ENCODE measurements at places on chromosomes 12 and 14. TPM values are rescaled to one million over a fixed set of nuclear protein-coding genes. Genes with fewer than 3 reads are reported as not detected.

DNA sequence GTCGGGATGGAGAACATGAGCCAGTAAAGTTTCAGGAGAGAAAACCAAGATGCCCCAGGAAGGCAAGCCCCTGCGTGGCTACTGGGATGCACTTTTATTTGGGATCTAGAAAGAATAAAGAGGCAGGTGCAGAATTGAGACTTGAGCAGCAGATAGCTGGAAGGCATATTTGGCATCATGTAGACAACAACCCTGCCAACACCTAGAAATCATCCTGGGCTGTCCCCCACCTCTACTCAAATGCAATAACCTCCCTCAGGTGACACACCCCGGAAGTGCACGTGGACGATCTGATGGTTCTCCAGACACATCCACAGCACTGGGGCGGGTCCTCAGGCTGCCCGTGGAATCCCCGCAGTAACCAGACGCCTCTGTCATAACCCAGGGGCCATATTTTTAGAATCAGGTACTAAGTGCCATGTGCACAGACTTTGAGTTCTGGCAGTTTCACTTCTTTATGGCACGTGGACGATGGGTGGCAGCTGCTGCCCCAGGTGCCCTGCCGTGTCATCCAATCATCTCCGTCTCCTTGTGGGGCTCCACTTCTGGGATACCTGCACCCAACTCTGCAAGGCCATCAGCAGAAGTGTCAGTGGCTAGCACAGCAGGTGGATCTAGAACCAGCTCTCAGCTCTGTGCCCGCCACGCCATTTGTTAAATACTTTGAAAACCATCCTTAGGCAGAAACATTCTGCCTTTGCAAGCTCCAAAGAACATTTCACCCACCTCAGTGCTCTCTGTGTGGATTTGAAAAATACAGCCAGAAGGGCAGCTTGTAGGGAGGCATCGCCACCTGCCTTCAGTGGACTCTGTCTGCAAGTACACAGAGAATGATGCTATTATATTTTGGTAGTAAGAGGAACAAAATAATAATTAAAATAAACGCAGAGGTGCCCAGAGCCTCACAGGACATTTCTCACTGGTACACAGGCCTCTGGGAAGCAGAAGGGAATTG, 771.7 kb upstream of the TMEM132C start:
- DNase-seq: no peak

DNA sequence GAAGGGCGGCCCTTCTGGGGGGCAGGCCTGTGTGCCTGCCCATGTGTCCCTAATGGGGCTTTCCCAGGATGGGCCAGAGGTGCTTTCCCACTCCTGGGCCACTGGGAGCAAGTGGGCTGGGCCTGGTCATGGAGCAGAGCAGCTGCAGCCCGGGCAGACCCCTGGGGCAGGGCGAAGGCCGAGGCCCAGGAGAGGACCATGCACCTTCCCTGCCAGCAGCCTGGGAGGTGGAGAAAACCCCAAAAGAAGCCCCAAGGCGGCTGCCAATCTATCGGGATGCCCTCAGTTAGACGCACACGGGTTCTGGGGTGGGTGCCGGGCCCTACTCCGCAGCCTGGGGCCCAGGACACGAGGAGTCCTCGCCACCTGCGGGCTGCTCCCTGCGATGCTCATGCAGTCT, 16.1 kb upstream of the CRIP2 start:
- DNase-seq: no peak

DNA sequence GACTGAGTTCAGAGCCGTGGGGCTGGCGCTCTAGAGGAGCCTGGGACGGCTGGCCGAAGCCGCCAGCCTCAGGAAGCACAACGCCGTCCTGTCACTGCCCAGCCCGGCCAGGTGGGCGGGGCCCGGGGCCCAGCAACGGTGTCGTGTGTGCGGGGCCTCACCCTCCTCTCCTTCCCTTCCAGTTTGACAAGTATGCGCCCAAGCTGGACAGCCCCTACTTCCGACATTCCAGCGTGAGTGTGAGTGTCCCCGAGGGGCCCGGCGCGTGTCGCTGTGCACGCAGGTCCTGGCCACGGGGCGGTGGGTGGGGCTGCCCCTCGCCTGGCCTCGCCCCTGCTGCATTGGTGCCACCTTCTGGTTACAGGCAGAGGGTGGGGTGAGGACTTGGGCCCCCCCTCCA, 38.3 kb downstream of the LRCOL1 start:
- DNase-seq: no peak

DNA sequence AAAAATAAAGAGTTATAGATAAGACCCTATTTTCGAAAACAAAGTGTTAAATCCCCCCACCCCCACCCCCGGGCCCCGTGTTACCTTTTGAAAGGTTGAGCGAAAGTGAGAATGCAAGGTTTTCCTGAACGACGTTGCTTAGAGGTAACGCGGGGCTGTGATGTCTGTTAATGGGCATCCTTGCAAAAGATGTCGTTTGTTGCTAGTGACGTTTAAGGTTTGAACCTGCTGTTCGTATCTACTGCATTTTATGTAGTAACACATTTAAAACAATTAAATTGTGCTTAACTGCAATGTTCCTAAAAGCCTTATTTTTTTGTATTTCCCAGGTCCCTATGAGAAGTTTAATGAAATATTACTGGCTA, 1.2 kb downstream of the CPSF6 start:
- no peak for DNase-seq

DNA sequence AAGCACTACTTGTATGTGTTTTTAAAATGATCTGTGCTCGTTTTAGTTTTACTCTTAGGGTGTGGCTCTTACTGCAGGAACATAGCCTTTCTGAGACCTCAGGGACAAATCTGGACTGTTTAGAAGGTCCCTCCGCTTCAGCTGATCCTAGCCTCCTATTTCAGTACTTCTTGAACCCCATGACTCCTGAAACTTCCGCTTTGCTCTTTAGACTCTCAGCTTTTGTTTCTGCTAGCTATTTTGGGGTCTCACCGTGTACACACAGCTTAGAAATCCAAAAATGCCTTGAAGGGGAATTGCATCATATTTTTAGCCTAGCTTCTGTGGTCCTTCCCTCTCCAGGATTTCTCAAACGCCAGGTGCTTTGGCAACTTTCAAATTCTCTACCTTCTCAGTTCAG, 8.3 kb downstream of the OR11G2 start:
- DNase-seq: no peak

IL23A gene
- total RNA-seq: 44.9 TPM

- no peak for DNase-seq
Measured at GRCh38 chr14:92527721-92528120, 14.1 kb downstream of the RIN3 start.

- no peak for DNase-seq
Measured at GRCh38 chr14:99231161-99231849, 40.7 kb downstream of the BCL11B start.

DNA sequence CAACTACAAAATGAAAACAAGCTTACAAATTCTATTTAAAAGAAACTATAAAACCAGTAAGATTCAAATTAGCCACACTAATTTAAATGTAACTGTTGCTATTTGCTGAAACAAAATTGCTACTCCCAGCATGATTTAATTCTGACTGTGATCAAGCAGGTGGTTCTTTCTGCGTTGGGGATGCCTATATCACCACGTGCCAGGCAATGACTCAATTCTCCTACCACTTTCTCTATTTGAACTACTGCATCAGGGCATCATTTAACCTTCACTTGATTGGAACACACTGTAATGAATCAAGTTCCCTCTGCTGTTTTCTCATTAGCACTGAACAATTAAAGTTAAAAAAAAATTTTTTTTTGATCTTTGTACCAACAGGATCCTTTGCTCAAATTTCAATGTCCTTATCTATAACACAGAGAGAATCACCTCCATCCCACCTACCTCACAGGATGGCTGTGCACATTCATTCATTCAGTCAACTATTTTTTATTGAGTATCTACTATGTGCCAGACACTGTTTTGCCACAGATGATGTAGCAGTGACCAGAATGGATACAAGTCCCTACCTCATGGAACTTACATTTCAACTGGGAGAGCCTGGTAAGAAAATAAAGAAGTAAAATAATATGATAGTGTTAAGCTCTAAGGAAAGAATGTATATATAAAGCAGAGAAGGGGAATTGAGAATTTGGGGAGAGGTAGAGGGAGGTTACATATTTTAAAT, 8.0 kb upstream of the ACTN1 start:
- no peak for DNase-seq

- DNase-seq: no peak
Measured at GRCh38 chr12:59010941-59011340, 90.6 kb upstream of the LRIG3 start.

RHOJ gene
- total RNA-seq: not detected

ZDHHC22 gene
- not detected for total RNA-seq

Data from T-helper 17 cell (primary cell).